Activated CD4-positive, alpha-beta T cell treated with anti-CD3 and anti-CD28 coated beads, Interleukin-2, amount 10 ng/mL, durations not matched to agents 7 days and 5 days (primary cell): ENCODE measurements at places on chromosomes 12 and 14. TPM values are rescaled to one million over a fixed set of nuclear protein-coding genes. Genes with fewer than 3 reads are reported as not detected.

DNA sequence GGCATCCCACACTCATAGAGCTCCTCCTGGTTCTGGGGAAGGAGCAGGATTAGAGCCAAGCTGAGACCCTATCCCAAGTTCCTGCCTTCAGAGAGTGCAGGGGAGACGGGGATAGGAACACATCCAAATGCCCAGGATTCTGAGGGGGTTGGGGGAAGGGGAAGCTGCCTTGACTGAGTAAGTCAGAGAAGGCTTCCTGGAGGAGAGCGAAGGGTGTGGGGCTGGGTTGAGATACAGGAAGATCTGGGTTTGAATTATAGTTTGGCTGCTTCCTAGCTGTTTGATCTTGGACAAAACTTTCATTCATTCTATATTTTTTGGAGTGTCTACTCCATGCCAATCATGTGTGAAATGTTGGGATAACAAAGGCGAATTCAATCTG is 8.0 kb upstream of the AQP2 start:
- no peaks in the 10 kb centered on the region for H3K27me3 ChIP-seq
- peak overlapping the region; percentile 50 for H3K27ac ChIP-seq
- peaks cover 28% of the 10 kb centered on the region for H3K4me1 ChIP-seq
- H3K4me3 ChIP-seq: no peak overlapping the region

GRCh38 chr14:60757567-60758002 is 23.0 kb downstream of the MNAT1 start:
- peaks cover 13% of the 10 kb centered on the region for H3K27me3 ChIP-seq
- H3K27ac ChIP-seq: no peak overlapping the region
- H3K4me3 ChIP-seq: no peak overlapping the region
- no peak for DNase-seq

DNA sequence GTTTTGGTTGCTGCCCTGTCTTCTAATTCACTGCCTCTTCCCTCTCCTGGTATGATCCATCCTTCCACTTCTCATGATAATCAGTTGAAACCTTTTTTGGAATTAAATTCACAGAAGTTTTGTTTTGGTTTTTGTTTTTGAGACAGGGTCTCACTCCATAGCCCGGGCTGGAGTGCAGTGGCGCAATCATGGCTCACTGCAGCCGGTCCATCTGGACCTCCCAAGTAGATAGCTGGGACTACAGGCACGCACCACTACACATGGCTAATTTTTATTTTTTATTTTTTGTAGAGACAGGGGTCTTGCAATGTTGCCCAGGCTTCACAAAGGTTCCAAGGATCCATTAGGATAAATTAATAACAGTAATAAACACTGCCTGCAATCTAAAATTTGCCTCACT is 164.3 kb downstream of the PRKCH start:
- peaks cover 48% of the 10 kb centered on the region for H3K4me1 ChIP-seq
- peaks cover 87% of the 10 kb centered on the region for H3K36me3 ChIP-seq
- peak overlapping the region; percentile 68 for H3K27ac ChIP-seq
- H3K4me3 ChIP-seq: no peak overlapping the region
- no peaks in the 10 kb centered on the region for H3K27me3 ChIP-seq

DNA sequence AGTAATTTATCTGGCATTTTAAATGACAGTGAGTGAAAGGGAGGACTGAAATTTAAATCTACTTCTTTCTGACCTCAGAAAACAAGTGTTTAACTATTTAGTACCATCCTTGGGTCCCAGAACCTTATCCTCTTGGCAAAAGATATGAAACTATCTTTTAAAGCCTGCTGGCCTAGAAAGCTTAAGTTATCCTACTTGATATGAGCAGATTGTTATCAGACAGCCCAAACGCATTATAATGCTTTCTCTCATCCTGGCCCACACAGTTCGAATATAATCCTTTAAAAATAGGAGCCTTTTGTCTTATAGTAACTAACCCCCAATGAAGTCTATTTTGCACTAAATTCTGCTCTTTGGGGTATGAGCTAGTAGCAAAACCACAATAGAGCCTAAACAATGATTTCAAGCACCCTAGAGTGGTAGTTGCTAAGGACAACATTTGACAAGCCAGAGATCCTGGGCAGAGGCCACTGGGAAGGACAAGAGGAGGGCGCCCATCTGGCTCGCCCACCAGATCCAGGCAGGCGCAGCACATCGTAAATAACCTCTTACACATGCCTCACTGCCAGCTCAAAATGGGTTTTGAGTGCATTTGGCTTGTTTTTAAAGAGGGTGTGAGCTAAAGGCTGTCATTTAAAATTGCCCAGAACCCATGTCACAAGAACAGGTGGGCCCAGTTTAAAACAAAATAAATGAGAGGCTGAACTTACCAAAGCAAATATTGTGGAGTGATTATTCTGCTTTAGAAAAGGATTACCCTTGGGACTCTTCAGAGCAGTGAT is 37.7 kb upstream of the CRY1 start:
- H3K27ac ChIP-seq: no peak overlapping the region
- H3K27me3 ChIP-seq: peaks cover 2% of the 10 kb centered on the region
- H3K36me3 ChIP-seq: no peaks in the 10 kb centered on the region
- no peak for DNase-seq

- H3K4me1 ChIP-seq: peaks cover 68% of the 10 kb centered on the region
- no peaks in the 10 kb centered on the region for H3K27me3 ChIP-seq
- H3K4me3 ChIP-seq: no peak overlapping the region
Observed at GRCh38 chr14:51849097-51849496, 11.3 kb upstream of the GNG2 start.

Gene SMCO2
- 0.46 TPM for total RNA-seq

Gene TMX1
- 48.1 TPM for total RNA-seq

Gene BDKRB2
- total RNA-seq: not detected
